ENCODE measurements at places on chromosomes 13 and 19.
A peak's percentile ranks its signal among the peaks of the same experiment; 100 is the strongest.

DNA sequence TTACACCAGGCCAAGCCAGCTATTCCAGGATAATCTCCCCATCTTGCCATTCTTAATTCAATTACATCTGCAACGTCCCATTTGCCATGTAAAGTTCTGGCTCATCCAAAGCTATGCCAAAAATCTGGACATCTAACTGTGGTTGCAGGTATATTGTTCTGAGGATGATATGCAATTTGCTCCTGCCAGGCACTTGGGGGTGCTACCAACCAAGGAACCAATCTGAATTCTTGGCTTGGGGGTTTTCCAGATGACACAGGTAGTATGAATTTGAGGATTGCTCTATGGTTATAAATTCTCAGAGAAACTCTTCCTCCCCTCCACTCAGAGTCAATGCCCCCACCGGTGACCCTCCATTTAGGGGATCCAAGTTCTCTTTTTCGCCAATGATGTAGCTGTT, 33.0 kb downstream of the CRYL1 start:
- peak; percentile 27 for DNase-seq

DNA sequence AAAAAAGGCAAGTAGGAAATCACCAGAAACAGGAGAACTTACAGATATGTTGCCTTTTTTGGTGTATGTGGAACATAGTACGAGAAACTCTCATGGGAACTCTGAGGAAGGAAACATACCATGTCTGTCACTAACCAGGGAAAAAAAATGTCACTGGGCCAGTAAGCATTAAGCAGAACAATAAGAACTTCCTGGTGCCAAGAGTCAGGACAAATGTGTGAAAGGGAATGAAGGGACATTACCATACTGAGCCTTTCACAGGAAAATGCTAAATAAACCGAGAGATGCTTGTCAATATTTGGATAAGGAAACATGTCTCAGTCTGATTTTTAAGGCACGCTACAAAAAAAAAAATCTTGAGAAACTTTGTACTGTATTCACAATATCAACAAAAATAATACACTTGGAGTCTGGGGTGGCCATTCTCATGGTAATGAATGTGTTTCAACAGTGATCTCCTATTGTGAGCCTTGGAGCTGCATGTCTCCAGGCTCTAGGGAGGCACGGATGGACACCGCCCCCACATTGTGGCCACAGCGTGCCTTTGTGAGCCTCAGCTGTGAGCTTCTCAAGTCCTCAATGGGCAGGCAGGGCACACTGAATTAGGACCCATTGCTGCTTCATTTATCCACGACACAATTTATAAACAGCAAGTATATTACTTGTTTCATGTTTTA, 113.0 kb upstream of the ARGLU1 start:
- DNase-seq = no peak

DNA sequence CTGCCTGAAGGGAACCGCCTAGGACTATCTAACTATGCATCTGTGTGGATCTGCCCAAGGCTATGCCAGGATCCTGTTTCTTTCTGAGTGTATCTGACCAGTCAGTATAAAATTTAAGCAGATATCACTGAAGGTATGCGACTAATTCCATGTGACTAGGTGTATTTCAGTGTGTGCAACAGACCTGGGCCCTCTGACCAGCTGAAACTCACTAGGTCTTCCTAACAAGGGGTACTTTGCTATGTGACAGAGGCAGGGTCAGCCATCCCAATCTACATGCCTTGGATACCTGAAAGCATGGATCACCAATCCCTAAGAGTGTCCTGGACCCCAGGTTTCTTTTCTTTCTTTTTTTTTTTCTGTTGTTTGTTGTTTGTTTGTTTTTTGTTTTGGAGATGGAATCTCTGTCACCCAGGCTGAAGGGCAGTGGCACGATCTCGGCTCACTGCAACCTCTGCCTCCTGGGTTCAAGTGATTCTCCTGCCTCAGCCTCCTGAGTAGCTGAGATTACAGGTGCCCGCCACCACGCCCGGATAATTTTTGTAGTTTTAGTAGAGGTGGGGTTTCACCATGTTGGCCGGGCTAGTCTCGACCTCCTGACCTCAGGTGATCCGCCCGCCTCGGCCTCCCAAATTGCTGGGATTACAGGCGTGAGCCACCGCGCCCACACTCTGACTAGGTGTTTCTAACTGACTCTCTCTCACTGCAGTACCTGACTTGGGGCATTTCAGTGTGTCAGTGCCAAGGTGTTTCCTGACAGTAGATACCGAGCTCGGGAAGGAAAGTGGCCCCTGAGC, 43.5 kb downstream of the FCGBP start:
- no peak for DNase-seq

GRCh38 chr13:94239135-94239534, 240.3 kb downstream of the DCT start:
- peak; percentile 20 for DNase-seq

DNA sequence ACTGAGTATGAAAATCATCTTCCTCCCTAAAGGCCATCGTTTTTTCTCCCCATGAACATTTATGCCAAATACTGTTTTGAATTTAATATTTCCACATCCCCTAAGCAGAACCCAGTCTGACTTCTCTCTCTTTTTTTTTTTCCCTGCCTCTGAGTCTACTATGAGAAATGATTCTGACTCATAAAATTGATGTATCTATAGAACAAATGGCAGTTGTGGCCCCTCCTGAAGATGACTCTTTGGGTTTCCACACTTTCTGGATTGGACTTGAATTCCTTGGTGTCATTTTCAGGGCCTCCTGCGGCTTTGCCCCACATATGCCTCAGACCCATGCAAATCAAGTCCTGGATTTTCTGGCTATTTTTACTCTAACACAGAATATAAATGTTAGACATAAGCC, 22.7 kb upstream of the NAXD start:
- DNase-seq = no peak

DNA sequence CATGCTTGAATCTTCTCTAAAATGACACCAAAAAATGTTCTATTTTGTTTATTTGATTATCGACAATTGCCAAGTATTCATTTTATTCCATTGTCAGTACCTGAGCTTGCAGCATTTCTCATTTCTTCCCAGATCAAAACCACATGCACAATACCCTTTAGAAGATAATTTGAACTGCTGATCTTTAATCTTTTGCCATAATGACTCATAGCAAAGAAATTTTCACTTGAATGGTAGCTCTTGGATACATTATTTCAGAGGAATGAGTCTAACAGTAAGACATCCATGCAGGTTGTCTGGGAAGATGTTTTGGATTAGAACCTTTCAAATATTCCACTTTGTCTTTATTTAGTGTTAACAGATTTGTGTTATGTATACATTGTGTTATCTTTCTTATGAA, 42.0 kb upstream of the RXFP2 start:
- DNase-seq = no peak

- DNase-seq = peak; percentile 36
Measured at GRCh38 chr19:55638864-55639359, 1.9 kb upstream of the ZNF580 start.

GRCh38 chr19:5003781-5004180, 34.9 kb downstream of the KDM4B start:
- DNase-seq = no peak

DNA sequence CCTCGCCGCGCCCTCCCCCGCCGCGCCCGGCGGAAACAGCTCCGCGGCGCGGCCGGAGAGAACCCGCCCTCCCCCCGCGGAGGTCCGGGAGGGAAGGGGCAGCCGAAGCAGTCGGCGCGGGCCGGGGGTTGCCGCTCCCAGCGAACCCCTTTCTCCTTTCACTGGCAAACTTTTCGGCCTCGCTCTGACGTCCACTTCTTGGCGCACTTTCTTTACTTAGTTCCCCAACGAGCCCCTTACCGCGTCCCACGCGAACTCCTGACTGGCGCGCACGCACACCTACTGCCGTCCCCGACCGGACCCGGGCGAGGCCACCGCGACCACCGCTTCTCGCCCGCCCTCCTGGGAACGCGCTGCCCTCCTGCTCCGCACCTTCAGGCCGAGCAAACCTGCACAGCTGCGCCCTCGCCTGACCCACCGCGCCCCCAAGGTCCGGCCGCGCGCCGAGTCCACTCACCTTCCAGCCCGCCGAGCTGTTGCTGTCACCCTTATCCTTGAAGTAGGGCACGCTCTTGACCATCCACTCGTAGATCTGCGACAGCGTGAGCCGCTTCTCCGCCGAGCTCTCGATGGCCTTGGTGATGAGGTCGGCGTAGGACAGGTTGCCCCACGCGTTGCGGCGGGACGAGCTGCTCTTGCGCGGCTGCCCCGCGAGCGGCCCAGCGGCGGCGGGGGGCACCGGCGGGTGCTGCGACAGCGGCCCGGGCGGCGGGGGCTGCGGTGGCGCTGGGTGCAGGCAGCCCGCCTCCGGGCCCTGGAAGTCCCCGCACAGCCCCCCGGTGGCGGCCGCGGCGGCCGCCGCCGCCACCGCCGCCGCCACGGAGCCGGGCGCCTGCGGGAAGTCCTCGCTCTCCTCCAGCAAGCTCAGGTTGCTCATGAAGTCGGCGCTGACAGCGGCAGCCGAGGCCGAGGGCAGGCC, 1.1 kb downstream of the FOXO1 start:
- no peak for DNase-seq

DNA sequence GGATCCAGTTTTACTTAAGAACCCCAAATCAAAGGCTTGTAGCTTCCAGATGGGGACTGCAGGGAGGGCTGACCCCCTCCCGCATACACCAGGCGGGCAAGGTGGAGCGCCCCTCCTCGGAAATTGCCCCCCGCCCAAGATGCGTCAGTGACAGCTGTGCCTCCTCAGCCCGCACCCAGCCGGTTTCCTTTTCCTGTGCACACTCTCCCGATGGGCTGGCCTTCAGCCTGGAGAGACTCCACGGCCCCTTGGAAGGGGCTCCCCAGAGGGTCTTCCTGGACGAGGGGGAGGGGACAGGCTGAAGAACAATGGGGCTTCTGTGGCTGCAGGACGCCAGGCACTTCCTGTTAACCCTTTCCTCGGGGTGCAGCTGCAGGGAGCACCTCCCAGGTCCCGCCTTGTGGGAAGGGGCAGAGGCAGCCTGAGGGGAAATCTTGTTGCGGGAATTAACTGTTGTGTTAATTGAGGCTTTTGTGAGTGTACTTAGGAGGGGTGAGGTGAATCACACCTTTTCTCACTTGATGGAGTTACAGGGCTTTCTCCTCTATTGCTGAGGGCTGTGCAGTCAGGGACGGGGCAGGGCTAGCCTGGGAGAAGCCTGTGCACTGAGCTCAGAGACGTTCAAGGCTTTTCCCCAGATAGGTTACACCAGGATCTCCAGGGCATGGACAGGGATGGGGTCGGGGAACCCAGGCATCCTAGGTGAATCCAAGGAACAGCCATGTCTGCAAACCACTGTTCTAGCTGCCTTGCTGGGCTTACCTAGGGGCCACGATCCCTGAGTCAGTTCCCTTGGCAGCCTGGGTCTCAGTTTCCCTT, 14.3 kb downstream of the IER2 start:
- DNase-seq = no peak

DNA sequence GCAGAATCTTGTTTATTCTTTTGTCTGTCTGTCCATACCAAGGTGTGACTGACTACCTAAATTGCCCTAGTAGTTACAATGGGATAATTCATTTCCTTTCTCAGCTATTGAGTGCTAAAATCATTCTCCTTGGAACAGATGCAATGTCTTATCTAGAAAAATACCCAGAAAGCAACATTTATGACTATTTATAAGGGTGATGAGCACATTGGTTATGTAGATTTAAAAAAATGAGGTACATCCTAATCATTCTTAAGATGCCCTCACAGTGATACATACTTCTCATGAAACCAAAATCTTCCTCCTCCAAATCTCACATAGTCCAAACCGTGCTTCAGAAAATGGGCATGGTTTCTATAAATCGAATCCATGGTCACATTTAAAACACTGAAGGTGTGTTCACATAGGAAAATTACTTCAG, 11.6 kb upstream of the UBE2L5 start:
- DNase-seq = no peak

- no peak for DNase-seq
Measured at GRCh38 chr13:53014495-53015443, 13.8 kb upstream of the OLFM4 start.

- DNase-seq = no peak
Measured at GRCh38 chr13:99463646-99464397, 37.5 kb upstream of the TM9SF2 start.

DNA sequence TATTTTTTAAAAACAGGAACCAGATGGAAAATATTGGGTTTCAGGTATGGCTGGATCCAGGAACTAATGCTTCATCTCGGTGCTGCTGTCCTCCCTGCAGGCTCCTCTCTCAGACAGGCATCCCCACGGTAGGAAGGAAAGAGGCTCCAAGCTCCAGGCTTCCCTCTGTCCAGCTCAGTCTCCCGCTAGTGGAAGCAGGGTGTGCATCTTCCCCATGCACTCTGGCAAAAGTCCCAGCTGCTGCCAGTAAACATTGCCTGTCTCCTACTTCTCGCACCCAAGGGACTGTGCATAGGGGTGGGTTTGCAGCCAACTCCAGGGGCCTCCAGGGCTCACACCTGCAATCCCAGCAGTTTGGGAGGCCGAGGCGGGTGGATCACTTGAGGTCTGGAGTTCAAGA, 29.2 kb downstream of the IL12RB1 start:
- no peak for DNase-seq

DNA sequence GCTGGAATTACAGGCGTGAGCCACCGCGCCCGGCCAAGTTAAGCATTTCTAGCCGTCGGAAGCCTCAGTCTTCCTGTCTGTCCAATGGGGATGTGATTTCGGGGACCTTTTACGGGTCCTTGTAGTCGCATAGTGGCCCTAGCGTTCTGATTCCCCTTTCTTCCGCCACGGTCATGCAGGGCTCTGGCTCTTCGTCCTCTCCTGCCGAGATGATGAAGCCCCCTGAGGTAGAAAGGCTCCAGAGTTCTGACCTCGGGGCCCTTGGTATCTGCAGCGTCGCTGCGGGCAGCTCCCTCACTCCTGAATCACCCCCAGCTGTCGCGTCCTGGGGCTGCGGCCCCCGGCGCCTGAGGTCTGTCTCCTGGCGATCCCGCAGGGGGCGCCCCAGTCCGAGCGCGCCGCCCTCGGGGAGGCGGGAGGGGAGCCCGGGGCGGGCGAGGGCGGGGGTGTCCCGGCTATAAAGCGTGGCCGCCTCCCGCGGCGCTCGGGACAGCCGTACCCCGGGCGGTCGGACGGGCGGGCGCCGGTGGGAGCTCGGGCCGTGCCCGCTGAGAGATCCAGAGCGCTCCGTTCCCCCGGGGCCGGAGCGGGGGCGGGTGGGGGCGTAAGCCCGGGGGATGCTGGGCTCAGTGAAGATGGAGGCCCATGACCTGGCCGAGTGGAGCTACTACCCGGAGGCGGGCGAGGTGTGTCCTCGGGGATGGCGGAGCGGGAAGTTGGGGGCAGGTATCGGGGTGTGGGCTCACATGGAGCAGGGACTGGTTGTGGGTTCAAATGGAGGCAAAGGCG, at the start of gene FOXA3:
TSS of gene FOXA3 (plus strand) at position 487 of the 789 bp plus-strand sequence. CDS start at position 618, 131 bp downstream.
- peak; percentile 28 for DNase-seq

DNA sequence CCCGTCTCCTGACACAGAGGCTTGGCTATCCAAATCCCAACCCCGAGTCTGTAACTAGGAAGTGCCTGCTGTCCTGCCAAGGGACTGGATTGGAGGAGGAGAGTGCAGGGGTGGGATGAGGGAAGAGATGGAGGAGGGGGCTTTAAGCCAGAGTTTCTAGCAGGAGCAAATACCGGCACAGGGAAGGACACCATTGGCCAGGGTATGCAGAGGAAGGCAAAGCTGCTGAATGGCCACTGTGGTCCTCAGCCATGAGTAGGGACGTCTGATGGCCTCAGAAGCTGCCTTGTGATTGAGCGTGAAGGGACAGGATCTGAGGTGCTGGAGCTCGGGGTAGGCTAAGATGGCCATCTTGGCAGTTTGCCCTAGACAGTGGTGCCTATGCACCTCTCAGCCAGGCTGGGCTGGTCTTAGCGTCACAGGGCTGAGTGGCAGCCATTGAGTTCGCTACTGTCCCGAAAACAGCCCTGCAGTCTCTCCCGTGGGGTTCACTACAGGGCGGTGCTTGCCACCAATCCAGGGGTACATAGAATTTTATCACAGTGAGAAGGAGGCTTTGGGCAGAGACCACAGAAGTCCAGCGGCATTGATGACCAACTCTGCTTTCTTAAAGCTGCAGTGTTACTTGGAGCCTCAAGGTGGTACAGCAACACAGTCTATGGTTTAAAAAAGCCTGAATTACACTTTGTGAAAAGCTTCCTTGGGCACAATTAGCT, 61.8 kb downstream of the AKAP11 start:
- no peak for DNase-seq
